ENCODE measurements at places on chromosomes 7 and 10. TPM values are rescaled to one million over a fixed set of nuclear protein-coding genes. Genes with fewer than 3 reads are reported as not detected.

Gene ADRB1
- polyA plus RNA-seq, result 0.76 TPM

Gene RBP3
- not detected for polyA plus RNA-seq

Gene SEMA3D
- polyA plus RNA-seq, result 2.4 TPM

Gene ARHGEF5
- 12.0 TPM for polyA plus RNA-seq

Gene ANKRD1
- 1.7 TPM for polyA plus RNA-seq

Gene TRIP6
- 50.0 TPM for polyA plus RNA-seq

Gene ASB4
- polyA plus RNA-seq, result 1.7 TPM

Gene TAS2R41
- polyA plus RNA-seq, result not detected

Gene CLDN15
- 4.4 TPM for polyA plus RNA-seq

Gene GIMAP5
- polyA plus RNA-seq, result 14.0 TPM

Gene BEND7
- 4.6 TPM for polyA plus RNA-seq

Gene EBLN1
- polyA plus RNA-seq, result not detected

Gene SCIN
- 49.2 TPM for polyA plus RNA-seq

Gene FBXO24
- not detected for polyA plus RNA-seq

Gene C10orf62
- not detected for polyA plus RNA-seq

Gene ZNF488
- not detected for polyA plus RNA-seq

Gene AGBL3
- 0.93 TPM for polyA plus RNA-seq

Gene GPER1
- 31.2 TPM for polyA plus RNA-seq

Gene FFAR4
- polyA plus RNA-seq, result 0.08 TPM

Gene NOLC1
- polyA plus RNA-seq, result 35.1 TPM

Gene STAG3
- polyA plus RNA-seq, result 8.8 TPM

Gene OGDHL
- 0.45 TPM for polyA plus RNA-seq

Gene FKBP6
- polyA plus RNA-seq, result 0.10 TPM

Gene SUFU
- polyA plus RNA-seq, result 4.1 TPM

Gene OR13A1
- polyA plus RNA-seq, result 0.40 TPM

Gene AMZ1
- polyA plus RNA-seq, result not detected

Data from stomach (tissue), 19 donors.